NCI-H146 (cell line): ENCODE measurements at places on chromosomes 11 and 22.

GRCh38 chr11:84313830-84314359 lies 1027.7 kb upstream of the CCDC90B start:
- no peak for DNase-seq

GRCh38 chr11:119593346-119593745 lies 135.7 kb downstream of the NECTIN1 start:
- no peak for DNase-seq

GRCh38 chr11:124219126-124219525 lies 21.8 kb upstream of the OR8G1 start:
- DNase-seq = no peak

- no peak for DNase-seq
Observed at GRCh38 chr22:17135153-17135760, 14.1 kb upstream of the TMEM121B start.

DNA sequence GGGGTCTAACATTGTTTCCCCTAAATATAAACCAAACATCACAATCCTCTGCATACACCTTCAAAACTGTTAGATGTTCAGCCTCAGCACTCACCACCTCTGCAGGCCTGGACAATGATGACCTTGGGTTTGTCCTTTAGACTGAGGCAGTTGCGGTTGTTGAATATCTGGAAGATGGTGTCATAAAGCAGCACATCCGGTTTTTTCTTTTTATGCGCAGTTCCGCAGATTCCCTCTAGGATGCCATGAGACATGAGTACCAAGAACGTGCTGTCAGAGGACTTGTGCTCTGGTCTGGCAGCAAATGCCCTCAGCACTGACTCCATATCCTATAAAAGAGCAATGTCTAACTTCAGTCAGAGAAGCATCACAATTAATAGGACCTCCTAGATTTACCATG lies 22.8 kb downstream of the CASP5 start:
- no peak for DNase-seq

DNA sequence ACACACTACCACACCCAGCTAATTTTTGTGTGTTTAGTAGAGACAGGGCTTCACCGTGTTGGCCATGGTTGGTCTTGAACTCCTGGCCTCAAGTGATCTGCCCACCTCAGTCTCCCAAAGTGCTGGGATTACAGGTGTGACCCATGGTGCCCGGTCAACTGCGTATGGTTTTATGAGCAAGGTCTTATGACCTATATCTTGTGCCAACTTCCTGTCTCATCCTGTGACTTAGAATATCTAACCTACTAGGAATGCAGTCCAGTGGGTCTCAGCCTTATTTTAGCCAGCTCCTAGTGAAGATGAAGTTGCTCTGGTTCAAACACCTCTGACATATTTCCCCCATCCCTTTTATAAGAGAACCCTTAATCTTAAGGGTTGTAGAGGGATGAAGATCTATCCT lies 66.1 kb upstream of the OR5AN1 start:
- DNase-seq = no peak

GRCh38 chr11:129440028-129440713 lies 64.5 kb downstream of the BARX2 start:
- no peak for DNase-seq

DNA sequence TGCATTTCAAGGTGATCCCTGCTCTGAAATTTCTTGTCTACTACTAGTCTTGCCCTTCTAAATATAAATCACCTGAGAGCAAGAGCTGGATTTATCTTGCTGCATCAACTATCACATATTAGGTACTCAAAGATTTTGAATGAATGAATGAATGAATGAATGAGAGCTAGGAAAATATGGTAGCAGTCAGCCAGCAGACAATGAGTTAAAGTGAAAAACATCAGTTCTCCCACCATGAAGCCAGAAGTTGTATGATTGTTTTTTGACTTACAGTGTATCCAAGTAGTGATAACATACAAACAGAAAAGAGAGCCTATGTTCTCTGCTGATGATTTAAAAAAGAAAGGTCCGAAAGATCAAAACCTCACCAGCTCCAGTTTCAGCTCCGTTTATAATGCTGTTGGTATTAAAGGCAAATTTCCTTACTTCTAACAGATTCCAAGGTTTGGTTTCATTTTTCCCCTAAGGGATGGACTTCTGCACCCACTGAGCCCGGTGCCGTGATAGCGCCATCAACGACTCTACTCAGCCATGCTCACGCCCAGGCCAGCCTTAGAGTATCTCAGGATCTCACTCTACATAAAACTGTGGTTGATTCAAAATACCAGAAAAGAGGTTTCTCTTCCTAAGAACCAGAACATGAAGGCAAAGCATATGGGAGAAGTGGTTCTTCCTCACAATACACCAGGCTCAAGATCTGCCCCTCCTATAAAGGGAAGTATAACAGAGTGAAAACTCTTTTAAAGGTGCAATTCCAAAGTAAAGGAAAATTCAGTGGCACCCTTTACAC lies 92.0 kb downstream of the SGSM3 start:
- no peak for DNase-seq

GRCh38 chr22:37160027-37160426 lies 10.3 kb upstream of the IL2RB start:
- no peak for DNase-seq

GRCh38 chr11:130166457-130166784 lies 6.8 kb downstream of the ST14 start:
- no peak for DNase-seq

DNA sequence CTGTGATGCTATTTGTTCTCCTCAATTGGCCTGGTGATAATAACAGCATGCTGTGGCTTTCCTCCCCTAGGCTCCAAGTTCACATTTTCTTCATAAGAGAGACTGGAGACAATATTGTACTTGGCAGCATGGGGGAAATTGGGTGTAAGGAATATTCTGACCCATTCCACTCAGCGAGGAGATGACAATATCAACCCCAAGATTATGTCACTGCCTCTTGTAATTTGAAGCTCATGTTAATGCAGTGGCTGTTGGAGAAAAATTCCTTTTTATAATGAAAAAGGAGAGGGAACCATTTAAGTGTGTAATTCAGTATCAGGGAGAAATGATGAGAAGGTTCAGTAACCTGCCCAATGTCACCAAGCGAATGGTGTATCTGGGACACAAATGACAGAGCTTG lies 665.8 kb downstream of the NTM start:
- no peak for DNase-seq

GRCh38 chr11:41716862-41717261 lies 257.4 kb upstream of the LRRC4C start:
- DNase-seq = no peak

DNA sequence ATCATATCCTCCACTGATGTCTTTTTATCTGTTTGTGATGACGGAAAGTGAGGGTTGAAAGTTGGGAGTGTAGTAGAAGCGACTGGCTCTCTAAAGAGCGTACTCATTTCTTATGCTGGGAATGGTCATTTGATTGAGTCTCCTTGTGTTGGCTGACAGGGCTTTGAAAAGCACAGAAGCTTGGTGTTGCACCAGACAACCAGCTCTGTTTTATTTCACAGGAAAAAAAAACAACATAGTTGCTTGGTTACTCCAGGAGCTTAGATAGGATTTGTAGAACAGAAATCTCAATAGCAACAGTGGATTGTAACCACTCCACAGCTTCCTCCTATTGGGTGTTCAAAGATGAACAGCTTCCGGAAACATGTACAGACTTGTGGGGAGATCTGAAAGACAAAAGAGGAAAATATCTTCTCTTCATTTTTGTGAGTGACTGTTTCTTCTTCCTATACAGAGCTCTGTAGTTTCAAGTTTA lies 2.7 kb downstream of the RBM14 start:
- DNase-seq = no peak

DNA sequence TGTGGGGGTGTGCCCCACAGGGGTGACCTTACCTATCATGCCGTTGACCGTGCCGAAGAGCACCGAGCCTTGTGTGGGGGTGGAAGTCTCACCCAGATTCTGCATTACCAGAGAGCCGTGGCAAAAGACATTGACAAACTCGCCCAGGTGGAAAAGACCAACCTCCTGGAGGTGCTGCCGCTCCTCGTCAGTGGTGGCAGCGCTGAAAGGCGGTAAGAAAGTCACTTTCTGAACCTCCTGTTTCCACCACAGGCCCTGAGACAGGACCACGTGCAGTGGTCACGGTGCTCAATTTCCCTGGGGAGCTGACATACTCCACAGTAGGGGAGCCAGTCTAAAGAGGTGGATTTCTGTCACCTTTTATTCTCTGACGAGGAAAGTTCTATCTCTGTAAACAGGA lies 7.4 kb upstream of the VWCE start:
- no peak for DNase-seq

- DNase-seq = no peak
Observed at GRCh38 chr11:83510530-83511460, 224.6 kb upstream of the CCDC90B start.

DNA sequence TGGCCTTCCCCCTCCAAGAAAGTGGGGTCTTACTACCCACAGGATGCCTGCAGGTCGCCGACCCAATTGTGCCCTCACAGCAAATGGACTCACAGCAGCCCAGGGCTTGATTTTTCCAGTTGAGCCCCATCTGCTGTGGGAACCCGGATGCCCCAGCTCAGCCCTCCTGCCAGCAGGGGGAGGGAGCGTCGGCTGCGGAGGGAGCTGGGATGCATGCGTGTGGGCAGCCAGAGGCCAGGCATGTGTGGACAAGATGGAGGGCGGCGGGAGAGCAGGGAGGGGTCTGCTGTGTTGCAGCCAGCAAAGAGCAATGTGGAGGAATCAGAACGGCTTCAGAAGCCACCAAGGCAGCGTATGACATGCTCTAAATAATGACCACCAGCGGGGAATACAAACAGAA lies 41.0 kb upstream of the EIF3D start:
- peak; percentile 22 for DNase-seq

DNA sequence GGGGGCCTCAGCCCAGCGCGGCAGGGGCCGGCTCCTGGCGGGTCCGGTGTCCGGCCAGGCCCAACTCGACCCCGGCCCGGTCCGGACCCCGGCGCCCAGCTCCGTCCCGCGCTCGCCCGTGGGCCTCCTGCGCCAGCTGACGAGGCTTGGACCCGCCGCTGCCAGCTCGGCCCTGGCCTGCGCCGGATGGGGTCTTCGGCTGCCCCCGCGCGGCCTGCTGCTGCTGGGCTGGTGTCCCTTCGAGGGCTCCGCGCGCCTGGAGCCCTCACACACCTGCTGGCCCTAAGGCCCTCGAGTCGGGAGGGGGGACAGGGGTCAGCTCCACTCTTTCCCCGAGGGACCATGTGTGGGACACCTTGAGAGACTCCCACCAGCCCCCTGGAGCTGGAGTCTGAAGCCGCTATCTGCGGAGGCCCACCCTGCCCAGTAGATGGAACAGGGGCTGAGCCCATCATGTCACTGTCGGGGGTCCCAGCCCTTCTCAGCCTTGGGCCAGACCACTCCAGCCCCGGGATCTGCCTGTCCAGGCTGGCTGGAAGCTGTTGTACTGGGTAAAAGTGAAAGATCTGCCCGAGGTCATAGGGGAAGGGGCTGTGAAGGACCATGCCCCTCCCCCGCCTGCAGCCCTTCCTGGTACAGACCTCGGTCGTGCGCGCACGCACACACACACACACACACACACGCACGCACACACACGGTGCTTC lies 768 bp upstream of the CDKN1C start:
- DNase-seq = peak; percentile 64

- DNase-seq = no peak
Observed at GRCh38 chr22:27163162-27164137, 506.1 kb downstream of the MIAT start.

DNA sequence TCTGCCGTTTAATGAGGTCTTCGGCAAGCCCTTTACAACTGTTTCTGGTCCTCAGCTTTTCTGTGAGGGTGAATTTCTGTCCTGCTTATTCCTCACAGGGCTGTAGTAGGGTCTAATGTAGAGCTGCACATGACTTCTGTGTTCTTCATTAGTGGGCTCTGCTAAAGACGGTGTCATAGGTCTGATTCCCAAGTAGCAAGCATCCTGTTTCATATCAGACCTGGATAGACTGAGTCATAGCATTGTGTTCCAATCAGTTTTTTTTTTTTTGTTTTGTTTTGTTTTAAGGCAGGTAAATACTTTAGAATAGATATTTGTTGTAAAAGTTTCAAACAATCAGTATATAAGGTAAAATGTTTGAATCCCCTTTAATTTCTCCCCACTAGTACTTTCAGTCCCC lies 35.4 kb downstream of the BIRC2 start:
- no peak for DNase-seq

- no peak for DNase-seq
Observed at GRCh38 chr22:41842996-41843970, 10.4 kb downstream of the SREBF2 start.

DNA sequence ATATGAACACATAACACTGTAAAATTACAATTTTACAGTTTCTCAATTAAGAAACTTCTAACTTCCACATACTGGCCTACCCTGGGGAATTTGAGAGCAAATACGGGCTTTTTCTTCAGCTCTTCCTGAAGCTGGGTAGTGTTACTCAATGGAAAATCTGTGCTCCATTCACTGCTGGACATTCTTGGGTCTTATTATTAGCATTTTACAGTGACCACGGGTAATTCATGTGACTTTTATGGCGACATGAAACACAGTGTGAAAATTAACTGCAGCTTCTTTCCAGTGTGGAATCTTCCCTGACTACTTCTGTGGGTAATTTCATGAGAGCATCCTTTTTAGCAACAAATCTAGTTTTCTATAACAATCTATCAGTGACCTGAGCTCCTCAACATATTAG lies 423.7 kb upstream of the ANO5 start:
- no peak for DNase-seq

DNA sequence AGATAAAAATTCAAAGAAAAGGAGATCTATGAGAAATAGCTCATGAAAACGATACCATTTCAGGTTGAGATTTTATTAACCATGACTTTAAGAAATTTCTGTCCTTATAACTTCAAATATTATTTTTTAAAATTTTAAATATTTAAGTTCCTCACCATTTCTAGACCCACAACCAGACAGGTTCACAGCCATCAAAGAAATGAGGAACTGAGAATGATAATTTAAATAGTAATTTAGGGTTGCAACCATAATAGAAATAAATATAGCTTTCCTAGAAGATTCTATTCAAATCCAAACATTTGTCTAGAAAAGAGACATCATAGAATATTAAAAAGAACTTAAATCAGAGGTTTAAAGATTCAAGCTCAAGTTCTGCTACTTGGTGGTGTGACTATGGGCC lies 5.9 kb upstream of the VWA5A start:
- no peak for DNase-seq

GRCh38 chr22:35838855-35839576 lies 121.3 kb downstream of the APOL5 start:
- DNase-seq = peak; percentile 30

DNA sequence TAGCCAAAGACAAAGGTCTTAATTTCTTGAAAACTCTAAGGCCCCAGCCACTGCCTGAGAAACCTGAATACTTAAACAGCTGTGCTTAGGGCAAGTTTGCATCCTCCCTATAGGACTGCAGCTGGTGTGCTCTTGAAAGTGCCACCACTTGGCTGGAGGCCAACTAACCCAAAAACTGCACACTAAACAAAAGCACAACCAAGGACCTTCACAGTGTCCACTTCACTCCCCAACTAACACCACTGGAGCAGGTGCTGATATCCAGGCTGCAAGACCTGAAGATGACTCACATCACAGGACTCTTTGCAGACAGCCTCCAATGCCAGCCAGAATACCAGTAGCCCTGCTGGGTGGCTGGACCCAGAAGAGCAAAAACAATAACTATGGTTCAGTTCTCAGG lies 357.7 kb upstream of the ARHGAP42 start:
- no peak for DNase-seq
